ENCODE measurements at places on chromosomes 5 and 9. TPM values are rescaled to one million over a fixed set of nuclear protein-coding genes. Genes with fewer than 3 reads are reported as not detected.

The FIBCD1 gene
- 2.4 TPM for total RNA-seq

The MED22 gene
- 27.4 TPM for total RNA-seq

The NPR3 gene
- not detected for total RNA-seq

The LCN12 gene
- total RNA-seq: not detected

The ADRB2 gene
- total RNA-seq: not detected

The LCN15 gene
- total RNA-seq: not detected

The BTNL3 gene
- not detected for total RNA-seq

The NDUFB6 gene
- total RNA-seq: 133 TPM

The CAMK2A gene
- 0.31 TPM for total RNA-seq

The DMAC1 gene
- total RNA-seq: 31.1 TPM

The LTC4S gene
- total RNA-seq: 7.1 TPM

The STING1 gene
- 49.2 TPM for total RNA-seq

The PFN3 gene
- not detected for total RNA-seq

The ANKRD34B gene
- not detected for total RNA-seq

The LCN9 gene
- not detected for total RNA-seq

The GHR gene
- total RNA-seq: not detected

All from G401 (cell line).